ENCODE measurements at places on chromosomes 5 and 9.
A peak's percentile ranks its signal among the peaks of the same experiment; 100 is the strongest.

DNA sequence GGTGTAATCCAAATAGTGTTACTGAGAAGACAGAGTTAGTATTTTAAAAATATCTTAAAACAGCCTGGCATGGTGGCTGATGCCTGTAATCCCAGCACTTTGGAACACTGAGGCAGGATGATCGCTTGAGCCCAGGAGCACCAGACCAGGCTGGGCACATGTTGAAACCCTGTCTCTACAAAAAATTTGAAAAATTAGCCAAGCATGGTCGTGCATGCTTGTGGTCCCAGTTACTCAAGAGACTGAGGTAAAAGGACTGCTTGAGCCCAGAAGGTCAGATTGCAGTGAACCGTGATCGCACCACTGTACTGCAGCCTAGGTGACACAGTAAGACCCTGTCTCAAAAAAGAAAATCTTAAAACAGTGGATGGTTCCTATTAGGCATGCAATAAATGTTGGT lies 12.4 kb downstream of the IFNA1 start:
- DNase-seq, result no peak

GRCh38 chr5:94903726-94904125 lies 285.3 kb downstream of the SLF1 start:
- no peak for DNase-seq

DNA sequence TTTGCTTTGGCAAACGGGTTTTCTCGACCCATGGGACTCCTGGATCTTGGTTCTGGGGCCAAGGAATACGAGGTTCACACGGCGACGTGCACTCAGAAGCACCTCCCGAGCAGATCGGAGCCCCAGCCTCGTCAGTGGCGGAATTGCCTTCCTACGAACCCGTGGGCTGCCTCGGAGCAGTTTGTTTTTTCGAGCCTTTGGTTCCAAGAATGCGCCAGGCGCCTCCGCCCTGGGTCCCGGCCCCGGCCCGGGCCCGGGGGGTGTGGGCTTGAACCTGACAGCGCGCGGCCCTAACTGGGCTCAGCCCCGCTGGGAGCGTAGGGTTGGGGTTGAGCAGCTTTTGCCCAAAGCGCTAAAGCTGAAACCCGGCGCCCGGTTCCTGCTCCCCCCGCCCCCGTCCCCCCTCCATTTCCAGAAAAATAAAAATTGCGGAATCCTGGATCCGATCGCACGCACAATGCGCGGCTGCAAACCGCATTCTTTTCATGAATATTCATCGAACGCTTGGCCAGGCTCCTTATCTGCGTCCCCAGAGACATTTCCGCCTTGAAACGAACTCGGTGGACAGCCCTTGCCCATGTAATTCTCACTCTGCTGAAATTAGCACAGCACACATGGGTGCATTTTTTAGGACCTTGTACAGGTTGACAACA lies 1.0 kb downstream of the BASP1 start:
- peak; percentile 58 for DNase-seq

GRCh38 chr5:150318613-150319483 lies 16.1 kb upstream of the ARSI start:
- no peak for DNase-seq

DNA sequence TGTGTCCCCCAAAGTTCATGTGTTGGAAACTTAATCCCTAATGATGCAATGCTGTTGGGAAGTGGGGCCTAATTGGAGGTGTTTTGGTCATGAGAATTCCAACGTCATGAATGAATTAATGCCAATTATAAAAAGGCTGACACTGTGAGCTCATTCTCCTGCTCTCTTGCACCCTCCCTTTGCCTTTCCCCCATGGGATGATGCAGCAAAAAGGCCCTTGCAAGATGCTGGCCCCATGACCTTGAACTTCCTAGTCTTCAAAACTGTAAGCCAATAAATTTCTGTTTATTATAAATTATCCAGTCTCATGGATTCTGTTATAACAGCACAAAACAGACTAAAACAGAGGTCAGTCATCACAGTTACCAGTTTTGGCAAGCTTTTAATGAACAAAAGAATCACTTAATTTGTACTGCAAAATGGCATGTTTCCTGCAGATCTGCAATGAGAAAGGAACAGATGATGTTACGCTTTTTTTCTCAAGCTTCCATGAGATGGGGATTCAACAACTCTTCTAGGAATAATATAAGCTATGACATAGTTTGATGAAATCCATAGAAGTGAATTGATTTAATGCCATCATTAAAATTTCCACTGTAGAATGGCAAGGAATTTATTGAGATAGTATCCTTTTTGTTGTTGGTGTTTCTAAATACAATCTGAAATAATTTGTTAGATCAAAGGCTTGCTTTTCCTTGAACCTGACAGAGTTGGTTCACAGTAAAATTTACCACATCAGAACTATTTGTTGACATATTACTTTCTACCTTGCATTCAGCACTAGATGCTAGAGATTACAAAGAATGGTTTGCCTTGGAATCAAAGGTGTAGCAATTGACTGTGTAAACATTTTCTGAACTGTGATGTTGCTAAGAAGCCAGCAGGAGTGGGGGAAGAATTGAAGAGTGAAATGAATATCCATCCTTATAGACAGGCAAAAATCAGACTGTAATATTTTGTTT lies 29.3 kb upstream of the RFK start:
- no peak for DNase-seq

- DNase-seq, result no peak
Measured at GRCh38 chr5:62190173-62190572, 115.8 kb upstream of the KIF2A start.

DNA sequence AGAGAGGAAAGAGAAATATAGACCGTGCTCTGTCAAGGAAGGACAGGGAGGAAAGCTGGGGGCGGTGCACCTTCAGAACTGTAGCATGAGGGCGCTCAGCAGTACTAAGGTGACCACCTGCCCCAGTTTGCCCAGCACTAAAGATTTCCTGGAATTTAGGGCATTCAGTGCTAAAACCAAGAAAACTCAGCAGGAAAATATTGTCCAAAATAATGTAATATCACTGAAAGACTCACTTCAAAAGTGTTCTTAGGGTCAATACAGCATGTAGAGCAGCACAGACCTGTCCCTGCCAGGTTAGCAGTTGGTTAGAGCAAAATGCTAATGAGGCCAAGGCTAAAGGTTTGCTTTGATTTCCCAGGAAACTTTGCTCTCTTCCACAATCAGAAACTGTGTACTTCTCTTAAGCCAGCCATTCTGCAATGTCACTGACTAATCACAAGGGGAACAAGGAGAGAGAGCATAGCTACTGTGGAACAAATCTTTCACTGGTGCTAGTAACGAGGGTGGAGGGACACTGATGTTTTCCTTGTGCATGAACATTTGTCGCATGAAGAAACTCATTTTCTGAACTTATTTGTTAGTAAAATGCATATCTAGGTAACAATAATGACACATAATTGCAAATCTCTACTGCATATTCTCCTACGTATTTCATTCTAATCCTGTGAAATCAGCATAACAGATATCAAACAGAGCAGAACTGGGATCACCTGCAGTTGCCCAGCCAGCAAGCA lies 53.0 kb upstream of the GRAMD2B start:
- no peak for DNase-seq

GRCh38 chr5:180799194-180799593 lies 3.4 kb downstream of the MGAT1 start:
- no peak for DNase-seq

- DNase-seq, result no peak
Measured at GRCh38 chr5:135053278-135053677, 19.2 kb upstream of the PITX1 start.

- DNase-seq, result no peak
Measured at GRCh38 chr5:80466669-80467485, 21.0 kb upstream of the FAM151B start.

DNA sequence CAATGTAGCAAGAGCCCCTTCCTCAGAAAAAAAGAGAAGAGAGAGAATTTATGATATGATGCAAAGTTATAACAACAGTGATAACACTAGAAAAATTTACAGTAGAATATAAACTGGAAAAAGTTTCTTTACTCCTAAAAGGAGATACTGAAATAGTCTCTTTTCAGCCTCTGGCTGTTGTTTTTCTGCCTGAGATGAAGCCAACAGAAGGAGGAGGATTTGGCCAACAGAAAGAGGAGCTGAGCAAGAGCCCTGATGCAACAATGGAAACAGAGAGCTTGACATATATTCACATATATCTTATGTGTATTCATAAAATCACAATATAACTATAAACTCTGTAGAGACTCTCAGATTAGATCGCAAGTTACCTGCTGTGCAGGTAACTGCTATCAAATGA lies 109.1 kb downstream of the INIP start:
- DNase-seq, result no peak

- no peak for DNase-seq
Measured at GRCh38 chr9:462606-463005, 247.9 kb downstream of the DOCK8 start.

GRCh38 chr9:113155911-113156588 lies 5.2 kb downstream of the SLC31A2 start:
- DNase-seq, result no peak

GRCh38 chr9:133207021-133207531 lies 2.0 kb downstream of the OBP2B start:
- DNase-seq, result no peak

- DNase-seq, result no peak
Measured at GRCh38 chr9:132980157-132980556, 1.7 kb downstream of the GFI1B start.

GRCh38 chr9:136095070-136096058 lies at the start of gene NACC2:
Gene NACC2, minus strand, starts transcription at chr9:136095289. Its CDS starts 44,768 bp downstream, at chr9:136050521.
- no peak for DNase-seq

GRCh38 chr9:30723656-30724055 lies 1660.8 kb upstream of the ACO1 start:
- DNase-seq, result no peak

- peak; percentile 58 for DNase-seq
Measured at GRCh38 chr9:2923766-2924379, 80.0 kb upstream of the PUM3 start.

- no peak for DNase-seq
Measured at GRCh38 chr5:178202541-178202940, 1.8 kb upstream of the HNRNPAB start.

DNA sequence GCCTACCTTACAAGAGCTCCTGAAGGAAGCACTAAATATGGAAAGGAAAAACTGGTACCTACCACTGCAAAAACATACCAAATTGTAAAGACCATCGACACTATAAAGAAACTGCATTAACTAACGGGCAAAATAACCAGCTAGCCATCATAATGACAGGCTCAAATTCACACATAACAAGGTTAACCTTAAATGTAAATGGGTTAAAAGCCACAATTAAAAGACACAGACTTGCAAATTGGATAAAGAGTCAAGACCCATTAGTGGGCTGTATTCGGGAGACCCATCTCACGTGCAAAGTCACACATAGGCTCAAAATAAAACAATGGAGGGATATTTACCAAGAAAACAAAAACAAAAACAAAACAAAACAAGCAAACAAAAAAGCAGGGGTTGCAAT lies 49.4 kb downstream of the POU5F2 start:
- DNase-seq, result no peak

- DNase-seq, result no peak
Measured at GRCh38 chr5:87127956-87128687, 139.6 kb upstream of the RASA1 start.

GRCh38 chr5:68405784-68406743 lies 190.5 kb downstream of the PIK3R1 start:
- DNase-seq, result no peak

DNA sequence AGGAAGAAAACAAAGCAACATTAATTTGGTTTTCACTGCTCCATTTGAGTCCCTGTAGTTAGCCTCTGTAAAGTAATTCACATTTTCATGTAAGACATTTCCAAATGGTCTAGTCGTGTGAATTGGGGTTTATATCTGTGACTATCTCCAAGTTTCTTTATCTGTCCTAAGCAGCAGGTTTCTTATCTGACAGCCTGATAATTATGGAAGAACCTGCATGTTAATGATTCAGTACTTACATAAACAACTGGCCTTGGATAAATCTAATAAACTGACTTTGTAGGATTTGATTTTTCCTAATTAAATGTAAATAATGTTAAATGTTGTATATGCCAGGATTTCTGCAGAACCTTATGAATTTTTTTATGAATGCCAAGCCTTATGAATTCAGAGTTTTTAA lies 964.9 kb downstream of the NR2F1-AS1 start:
- no peak for DNase-seq

DNA sequence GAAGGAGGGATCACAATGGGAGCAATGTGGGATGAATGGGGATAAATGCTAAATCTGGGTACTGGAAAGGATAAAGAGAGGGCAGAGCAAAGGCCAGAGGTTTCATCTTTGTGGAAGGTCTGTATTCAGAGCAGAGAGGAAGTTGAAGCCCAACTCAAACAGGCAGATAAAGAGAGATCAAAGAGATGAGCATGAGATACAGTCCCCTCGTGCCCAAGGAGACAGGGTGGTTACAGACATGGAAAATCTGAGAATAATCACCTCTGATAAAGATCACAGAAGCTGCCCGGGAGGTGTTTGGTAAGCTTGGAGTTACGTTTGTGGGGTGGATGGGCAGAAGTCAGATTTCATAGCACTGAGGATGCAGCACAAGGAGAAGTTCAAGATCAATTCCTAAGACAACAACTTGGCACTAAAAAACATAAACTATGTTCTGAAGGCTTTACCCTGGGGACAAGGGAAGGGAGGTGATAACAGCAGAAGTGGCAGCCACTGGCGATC lies 459 bp upstream of the ERAP2 start:
- DNase-seq, result no peak

DNA sequence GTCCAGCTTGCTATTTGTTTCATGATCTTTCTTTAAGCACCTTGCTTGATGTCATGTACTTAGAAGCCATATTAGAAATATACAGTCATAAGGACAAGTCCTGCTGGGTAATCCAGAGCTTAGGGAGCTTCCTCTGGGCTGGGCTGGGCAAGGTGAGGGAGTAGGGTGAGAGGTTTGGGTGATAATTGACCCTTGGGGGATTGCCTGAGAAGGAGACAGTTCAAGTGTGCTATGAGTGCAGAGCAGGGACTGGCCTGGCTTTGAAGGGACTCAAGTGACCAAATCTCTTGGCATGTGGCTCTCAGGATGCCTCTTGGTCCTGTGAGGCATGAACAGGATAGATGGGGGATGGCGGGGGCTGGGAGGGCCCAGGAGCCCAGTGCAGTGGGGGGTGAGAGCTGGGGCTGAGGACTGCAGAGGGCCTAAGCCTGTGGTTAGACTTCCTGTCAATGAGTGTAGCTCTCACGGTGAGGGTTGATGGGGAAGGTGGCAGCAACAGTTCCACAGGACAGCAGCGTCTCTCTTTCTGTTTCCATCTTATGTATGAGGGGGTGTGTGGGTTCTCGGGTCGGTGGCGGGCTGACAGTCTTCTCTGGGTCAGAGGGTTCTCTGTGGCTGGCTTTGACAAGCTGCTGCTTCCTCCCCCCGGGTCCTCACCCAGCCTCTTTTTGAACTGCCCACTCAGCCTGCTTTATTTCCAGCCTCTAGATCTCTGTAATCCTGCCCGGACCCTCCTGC lies 53.5 kb downstream of the RGS3 start:
- DNase-seq, result no peak

- DNase-seq, result no peak
Measured at GRCh38 chr9:74775396-74775795, 112.3 kb downstream of the TRPM6 start.

Measured in ecto neural progenitor cell (in vitro differentiated cells).